ENCODE measurements at places on chromosomes 4 and X. TPM values are rescaled to one million over a fixed set of nuclear protein-coding genes. Genes with fewer than 3 reads are reported as not detected.

Gene TRIM75
- polyA plus RNA-seq, result not detected

Gene AR
- 3.4 TPM for polyA plus RNA-seq

DNA sequence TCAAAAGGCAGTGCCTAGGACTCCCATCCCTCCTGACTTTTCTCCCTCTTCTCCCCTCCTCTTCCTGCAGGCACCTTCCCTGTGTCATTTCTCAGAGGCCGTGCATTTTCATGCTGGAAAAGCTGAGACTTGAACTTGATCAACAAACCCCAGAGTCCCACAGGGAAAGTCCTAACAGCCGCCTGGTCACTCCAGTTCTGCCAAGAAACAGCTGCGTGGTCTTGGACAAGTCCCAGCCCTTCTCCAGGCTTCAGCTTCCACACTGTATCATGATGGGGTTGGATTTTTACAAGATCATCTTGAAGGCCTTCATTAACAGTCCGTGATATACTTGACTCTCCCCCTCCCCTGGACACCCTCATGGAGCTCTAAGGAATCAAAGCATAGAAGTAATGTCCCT lies 366.0 kb downstream of the BCOR start:
- DNase-seq, result no peak

- DNase-seq, result no peak
These were observed 21.2 kb downstream of the EVC start for GRCh38 chr4:5732158-5732557.

Measured in heart left ventricle (tissue), 16 donors.